ENCODE measurements at places on chromosomes 1 and 21. TPM values are rescaled to one million over a fixed set of nuclear protein-coding genes. Genes with fewer than 3 reads are reported as not detected.

S100A2 gene
- 8.0 TPM for total RNA-seq

SYT14 gene
- 0.48 TPM for total RNA-seq

SPRR2B gene
- total RNA-seq = not detected

FOXO6 gene
- total RNA-seq = not detected

USH2A gene
- total RNA-seq = not detected

TMCC2 gene
- 3.0 TPM for total RNA-seq

ARMH1 gene
- total RNA-seq = 1.2 TPM

KLHL17 gene
- 4.4 TPM for total RNA-seq

CSMD2 gene
- total RNA-seq = 0.08 TPM

MIER1 gene
- total RNA-seq = 22.8 TPM

KRTAP11-1 gene
- not detected for total RNA-seq
